ENCODE measurements at places on chromosomes 12 and 14.

GRCh38 chr12:47885012-47885501 is 19.7 kb downstream of the VDR start:
- DNase-seq = no peak

GRCh38 chr14:21987937-21988336 is 314.3 kb upstream of the OR4E1 start:
- no peak for DNase-seq

GRCh38 chr14:72332046-72332445 is 399.8 kb downstream of the RGS6 start:
- no peak for DNase-seq

DNA sequence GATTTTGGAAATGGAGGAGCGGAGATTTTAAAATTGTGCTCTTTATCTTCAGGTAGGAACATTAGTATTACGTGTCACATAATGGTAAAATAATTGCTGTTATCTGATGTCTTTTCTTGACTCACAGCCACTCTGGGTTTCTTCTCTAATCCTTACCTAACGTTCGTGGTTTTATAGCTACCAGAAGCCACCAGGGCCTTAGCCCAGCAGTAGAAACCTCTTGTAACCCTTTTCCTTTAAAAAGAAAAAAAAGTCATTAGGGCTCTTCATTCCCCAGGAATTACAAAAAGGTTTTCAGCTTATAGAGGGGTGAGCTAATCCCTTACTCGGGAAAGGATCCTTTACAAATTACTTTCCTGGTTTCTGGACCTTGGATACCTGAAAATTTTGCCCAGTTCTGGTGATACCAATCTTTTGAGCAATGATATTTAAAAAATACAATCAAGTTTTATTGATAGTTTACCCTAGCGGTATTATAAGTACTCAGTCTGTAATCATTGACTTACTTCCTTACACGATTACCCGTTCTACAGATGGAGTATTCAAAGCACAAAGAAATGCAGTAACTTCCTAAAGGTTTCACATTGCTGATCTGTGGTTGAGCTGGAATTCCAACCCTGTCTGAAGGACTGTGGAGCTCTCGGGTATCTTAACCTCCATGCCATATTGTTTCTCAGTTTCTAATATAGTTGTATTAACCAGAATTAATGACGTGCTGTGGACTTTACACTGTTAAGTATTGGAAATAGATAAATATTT is 1.6 kb downstream of the GABARAPL1 start:
- no peak for DNase-seq

- DNase-seq = no peak
Observed at GRCh38 chr14:31781578-31781977, 220.4 kb downstream of the NUBPL start.

DNA sequence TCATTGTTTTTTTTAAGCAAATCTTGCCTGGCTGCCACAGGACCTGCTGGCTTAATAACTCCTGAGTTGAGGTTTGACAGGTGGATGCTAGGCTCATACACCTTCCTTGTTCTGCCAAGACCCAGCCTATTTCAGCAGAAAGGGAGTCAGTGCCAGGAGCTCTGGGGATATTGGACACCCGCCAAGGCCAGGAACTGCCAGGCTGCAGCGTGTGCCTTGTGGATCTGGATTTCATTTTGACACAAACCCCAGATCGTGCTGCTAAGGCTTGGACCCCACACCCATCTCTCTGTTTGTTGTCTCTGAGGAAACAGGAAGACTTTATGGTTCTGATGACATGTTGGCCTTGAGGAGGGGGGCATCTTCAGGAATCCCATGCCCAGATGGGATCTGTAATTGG is 44.4 kb upstream of the PRIMA1 start:
- no peak for DNase-seq
